NCI-H2171 treated with DMSO at 0.1 percent for 48 hours (cell line): ENCODE measurements at places on chromosomes 13 and 19.

DNA sequence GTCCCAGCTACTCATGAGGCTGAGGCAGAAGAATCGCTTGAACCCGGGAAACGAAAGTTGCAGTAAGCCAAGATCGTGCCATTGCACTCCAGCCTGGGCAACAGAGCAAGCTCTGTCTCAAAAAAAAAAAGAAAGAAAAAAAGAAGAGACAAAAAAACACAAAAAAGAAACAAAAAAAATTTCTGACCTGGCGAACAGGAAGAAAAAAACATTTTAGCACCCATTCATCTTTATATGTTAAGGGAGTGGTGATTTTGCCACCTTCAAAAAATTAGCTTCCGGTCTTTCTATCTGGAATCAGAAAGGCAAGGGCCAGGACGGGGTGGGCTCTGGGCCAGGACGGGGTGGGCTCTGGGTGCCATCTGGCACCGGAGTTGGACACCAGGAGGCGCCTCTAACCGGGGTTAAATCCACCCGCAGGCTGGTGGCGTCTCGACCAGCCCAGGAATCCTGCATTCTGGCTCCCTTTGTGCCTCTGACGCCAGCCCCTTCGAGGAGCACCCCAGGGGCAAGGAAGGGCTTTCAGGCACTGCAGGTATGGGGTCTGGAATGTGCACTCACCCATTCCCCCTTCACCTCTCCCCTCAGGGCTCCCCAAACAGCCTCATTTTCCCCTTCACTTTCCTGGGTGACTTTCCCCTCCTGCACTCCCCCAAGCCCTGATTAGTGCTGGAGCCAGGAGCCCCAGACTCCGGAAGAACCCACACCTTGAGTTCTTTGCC is 10.4 kb upstream of the ZSWIM4 start:
- DNase-seq, result peak; percentile 32

DNA sequence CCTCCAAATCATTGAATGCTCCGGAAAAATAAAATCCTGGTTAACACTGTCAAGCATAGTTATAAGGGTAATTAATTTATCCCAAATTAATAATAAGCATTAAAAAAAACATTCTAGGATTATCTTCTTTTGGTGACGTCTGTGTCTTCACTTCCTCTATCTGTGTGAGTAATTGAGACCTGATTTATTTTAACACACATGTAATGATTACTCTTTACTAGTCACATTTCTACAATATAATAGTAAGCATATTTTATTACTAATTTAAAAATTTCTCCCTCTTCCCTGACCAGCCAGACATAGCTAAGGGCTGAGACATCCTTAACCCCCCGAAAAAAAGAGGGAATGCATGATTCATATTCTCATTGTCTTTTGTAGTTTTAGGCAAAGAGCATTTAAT is 2.3 kb downstream of the FNDC3A start:
- DNase-seq, result no peak

- peak; percentile 77 for DNase-seq
These were observed 32.7 kb upstream of the GPR183 start for GRCh38 chr13:99339736-99340397.

- no peak for DNase-seq
These were observed 575.8 kb downstream of the DACH1 start for GRCh38 chr13:71290963-71291841.

DNA sequence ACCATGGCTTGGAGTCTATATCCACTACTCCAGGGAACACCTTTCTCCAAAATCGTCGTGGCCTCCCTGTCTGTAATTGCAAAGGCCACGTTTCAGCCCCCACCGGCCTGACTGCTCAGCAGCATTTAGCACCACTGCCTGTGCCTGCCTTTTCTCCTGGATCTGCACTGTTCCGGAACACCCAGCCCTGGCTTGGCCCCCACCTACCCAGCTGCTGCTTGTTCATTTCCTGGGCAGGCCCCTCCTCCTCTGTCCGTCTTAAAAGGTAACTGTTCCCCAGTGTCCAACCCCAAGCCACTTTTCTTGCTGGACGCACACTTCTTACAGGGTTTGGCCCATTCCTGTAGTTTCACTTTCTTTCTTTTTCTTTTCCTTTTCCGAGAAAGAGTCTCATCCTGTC is 8.5 kb upstream of the SYT5 start:
- DNase-seq, result no peak

- DNase-seq, result no peak
These were observed at the start of gene LAIR1 for GRCh38 chr19:54364775-54365257. TSS of gene LAIR1 (minus strand) at chr19:54364931. CDS start at chr19:54364804, 127 bp downstream.

DNA sequence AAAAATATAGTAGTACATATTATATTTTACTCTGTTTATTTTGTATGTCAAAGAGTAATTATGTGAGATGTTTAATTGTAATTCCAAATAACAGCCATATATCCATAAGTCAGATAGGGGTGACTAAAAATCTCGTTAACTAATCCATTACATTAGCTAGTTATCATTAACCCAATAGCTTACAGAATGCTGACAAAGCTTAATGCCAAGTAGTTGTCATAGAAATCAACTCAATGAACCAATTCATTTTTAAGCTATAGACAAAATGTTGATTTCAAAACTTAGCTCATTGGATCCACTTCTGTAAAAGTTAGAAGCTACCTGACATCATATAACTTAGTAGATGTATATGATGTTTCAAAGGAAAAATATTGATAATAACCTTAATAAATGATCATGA is 206.7 kb upstream of the SLITRK1 start:
- DNase-seq, result no peak

- no peak for DNase-seq
These were observed 13.1 kb downstream of the CILP2 start for GRCh38 chr19:19550972-19551852.

DNA sequence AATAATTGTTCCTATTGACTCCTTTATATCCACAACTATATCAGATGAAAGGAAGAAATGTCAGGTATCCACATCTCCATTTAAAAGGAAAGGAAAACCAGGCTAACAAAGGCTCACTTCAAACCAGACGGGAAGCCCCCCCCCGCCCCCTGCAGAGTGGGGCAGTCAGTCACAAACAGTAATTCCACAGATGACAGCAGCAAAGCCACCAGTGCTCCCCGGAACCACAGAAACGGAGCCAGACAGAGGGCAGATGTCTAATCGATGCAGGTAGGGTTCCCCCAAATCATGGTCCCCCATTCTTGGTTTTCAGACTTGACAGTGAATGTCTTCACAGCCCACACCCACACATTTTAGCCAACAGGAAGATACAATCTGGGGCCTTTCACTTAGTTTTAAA is 100.8 kb downstream of the STK24 start:
- no peak for DNase-seq

GRCh38 chr13:88112526-88112925 is 441.4 kb downstream of the SLITRK5 start:
- no peak for DNase-seq

DNA sequence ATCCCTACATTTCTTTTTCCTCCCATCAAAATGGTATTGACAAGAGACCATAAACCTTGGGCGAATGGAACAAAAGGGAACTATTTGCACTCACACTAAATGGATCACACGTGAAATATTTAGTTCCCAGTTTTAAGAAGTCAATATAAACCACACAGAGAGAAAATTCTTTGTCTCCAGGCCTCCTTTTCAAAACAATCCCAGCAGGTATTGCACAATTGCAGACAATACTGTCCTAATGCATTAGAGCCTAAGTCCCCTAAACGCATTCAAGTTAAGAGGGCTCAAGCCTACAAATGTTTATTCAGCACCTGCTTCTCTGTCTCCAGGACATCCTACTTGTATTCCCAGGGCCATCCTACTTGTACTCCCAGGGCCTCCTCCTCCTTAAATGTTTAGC is 1.3 kb upstream of the B3GLCT start:
- DNase-seq, result no peak

DNA sequence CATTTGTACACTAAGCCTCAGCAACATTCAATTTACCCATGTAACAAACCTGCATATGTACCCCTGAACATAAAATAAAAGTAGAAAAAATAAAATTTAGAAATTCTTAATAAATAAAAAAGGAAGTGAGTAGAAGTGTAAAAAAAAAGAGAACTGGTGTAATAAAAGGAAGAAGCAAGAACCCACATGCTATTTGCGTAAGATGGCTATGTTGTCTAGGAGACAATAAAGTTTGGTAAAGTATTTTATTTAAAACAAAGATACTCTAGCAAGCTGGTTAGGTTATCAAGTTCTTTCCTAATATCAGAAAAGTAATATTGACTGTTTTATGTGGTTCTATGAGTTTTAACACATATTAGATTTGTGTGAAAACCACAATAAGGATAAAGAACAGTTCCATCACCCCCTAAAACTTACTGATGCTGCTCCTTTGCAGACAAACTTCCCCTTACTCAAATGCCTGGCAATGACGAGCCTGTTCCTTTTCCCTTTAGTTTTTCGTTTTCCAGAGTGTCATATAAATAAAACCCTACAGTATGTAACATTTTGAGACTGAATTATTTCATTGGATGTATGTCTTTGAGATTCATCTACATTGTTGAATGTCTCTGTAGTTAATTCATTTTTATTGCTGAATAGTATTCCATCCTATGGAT is 98.9 kb downstream of the TNFSF13B start:
- DNase-seq, result no peak

DNA sequence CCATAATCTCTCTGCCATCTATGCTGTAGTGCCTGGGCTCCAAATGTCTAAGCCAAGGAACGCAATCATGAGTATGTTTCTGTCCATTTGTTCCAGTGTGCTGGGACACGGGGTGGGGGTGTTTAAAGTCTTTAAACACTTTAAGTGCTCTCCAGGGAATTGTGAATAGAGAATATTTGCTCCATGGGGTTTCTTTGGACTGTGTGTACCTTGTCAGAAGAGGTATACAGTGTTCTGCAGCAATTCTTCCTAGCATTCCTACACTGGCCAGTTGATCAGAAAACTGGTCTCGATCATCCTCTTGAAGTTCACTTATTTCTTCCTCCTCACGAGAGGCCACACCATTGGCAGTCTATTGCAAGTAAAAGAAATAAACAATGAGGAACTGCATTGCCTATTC is 35.1 kb upstream of the EEF1AKMT1 start:
- DNase-seq, result no peak

DNA sequence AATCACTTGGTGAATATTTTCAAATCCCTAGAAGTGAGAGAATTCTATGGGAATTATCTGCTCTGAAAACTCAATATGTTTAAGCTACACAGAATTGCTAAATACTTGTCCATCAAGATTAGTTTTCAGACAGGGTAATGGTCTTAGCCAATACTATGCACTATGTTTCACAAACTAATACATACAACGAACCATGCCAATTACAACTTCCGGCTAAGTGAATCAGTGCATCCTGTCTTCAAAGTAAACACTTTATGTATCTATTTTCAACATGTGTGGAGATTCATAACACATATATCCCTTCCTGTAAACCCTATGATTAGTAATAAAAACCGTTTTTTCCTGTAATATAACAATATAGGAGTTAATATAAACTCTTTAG is 181.5 kb downstream of the POSTN start:
- no peak for DNase-seq

- DNase-seq, result no peak
These were observed 32.9 kb downstream of the TSKS start for GRCh38 chr19:49730166-49730565.

DNA sequence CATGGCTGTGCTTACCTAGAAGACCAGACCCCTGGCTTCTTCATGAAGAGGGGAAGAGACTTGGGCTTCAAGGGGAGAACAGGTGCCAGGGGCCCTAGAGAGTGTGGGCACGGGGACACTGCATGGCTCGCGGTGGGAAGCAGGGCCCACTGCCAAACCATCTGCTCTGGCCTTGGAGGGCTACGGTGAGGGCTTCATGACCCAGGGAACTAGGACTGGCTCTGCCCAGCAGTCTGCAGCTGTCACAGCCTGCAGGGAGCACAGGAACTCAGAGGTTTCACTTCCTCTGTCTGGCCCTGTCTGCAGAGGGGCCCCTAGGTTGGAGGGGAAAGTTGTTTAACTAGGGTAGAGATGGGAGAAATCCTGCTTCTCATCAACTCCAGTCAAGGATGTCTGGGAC is 4.3 kb downstream of the ERCC1 start:
- peak; percentile 20 for DNase-seq
